ENCODE measurements at places on chromosomes 3 and 15. TPM values are rescaled to one million over a fixed set of nuclear protein-coding genes. Genes with fewer than 3 reads are reported as not detected.
A peak's percentile ranks its signal among the peaks of the same experiment; 100 is the strongest.

The HDGFL3 gene
- 130 TPM for polyA plus RNA-seq

DNA sequence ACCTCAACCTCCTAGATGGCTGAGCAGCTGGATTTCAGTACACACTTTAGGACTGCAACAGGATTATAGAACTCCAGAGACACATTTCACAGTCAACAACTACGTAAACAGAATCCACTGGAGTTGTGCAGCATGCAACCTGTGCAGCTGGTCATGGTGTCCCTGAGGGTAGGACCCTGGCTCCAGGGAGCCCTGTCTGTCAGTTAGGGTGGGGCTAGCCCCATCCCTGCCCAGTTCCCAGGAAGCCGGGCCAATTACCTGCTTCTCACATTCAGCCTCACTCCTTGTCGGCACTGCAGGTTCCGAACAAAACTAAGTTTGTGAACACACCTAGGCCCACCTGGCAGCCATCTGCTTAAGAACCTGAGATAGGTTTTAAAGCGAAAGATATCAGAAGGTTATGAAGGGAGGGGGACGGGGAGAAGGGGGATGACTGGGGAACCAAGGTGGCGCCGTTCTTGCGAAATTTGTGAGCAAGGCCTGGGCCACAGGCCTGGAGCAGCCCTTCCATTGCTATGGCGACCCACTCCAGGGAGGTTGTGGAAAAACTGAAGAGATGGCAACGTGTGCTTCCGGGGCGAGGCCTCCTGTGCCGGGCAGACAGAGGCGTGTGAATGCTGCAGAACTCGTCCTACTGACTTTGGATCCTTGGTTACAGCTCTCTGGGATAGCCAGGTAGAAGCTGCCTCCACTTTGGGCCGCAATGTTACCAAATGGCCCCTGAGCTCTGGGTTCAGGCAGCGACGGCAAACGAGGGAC is 25.3 kb downstream of the ACSBG1 start:
- peak; percentile 12 for DNase-seq

GRCh38 chr15:92803852-92804609 is 96.1 kb upstream of the CHD2 start:
- peak; percentile 37 for DNase-seq

DNA sequence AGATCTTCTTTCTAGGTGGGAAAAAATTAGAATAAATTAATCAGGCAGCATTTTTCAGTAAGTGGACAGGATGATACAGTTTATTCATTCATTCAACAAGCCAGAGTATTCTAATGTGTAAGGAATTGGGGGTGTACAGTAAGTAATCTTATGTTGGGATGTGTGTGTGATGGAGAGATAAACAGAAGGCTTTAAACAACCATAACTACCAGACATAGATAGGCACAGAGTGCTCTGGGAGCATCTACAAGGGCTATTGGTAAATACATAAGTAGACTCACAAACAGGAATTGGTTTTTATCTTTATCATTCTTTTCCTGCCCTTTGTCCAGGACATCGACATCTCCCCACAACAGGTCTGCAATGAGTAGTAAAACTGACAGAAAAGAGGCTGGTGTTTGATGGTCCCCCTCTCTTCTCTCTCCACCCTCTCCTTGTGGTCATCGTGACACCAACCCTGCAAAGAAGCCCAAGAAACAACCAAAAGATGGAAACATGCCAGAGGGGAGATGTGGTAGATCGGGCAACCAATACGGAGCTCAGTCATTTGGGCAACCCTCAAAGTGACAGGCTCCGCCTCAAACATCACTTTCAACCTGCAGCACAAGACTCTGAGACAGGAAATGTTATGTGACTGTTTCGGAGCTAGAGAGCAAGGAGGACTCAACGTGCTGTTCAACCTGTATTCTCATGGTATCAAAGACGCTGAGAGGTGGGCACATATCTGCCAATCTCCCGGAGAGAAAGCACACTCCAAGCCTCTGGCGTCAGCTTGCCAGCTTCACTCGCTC is 28.7 kb upstream of the B3GNT5 start:
- DNase-seq = no peak

- DNase-seq = no peak
These were observed 251.5 kb downstream of the OPA1 start for GRCh38 chr3:193844472-193844871.

- no peak for DNase-seq
These were observed 51.2 kb downstream of the UBE2E2 start for GRCh38 chr3:23254282-23254681.
